ENCODE measurements at places on chromosomes 1 and 21. TPM values are rescaled to one million over a fixed set of nuclear protein-coding genes. Genes with fewer than 3 reads are reported as not detected.

GLUL gene
- total RNA-seq: 23.8 TPM

RNU1-3 gene
- not detected for total RNA-seq

PGBD5 gene
- 0.42 TPM for total RNA-seq

VTCN1 gene
- not detected for total RNA-seq

RAB42 gene
- total RNA-seq: 2.2 TPM

GNAI3 gene
- 4.9 TPM for total RNA-seq

OSCP1 gene
- 6.1 TPM for total RNA-seq

HSD11B1 gene
- 0.12 TPM for total RNA-seq

LIPI gene
- not detected for total RNA-seq

ZNF648 gene
- total RNA-seq: not detected

DENND2D gene
- 1.6 TPM for total RNA-seq

C1orf141 gene
- total RNA-seq: not detected

LCE1E gene
- not detected for total RNA-seq

TMEM51 gene
- 38.0 TPM for total RNA-seq

ACTL8 gene
- total RNA-seq: 1.7 TPM

PSRC1 gene
- total RNA-seq: 24.0 TPM

ADCY10 gene
- total RNA-seq: 0.20 TPM

CSF3R gene
- total RNA-seq: not detected

CNKSR1 gene
- 0.26 TPM for total RNA-seq

TFF1 gene
- total RNA-seq: 20.3 TPM

PLD5 gene
- 2.1 TPM for total RNA-seq

EDARADD gene
- 2.8 TPM for total RNA-seq

RGS7 gene
- total RNA-seq: not detected

SPRR2B gene
- not detected for total RNA-seq

BACH1 gene
- 6.0 TPM for total RNA-seq

PKLR gene
- not detected for total RNA-seq

TMPRSS15 gene
- not detected for total RNA-seq

LIN28A gene
- not detected for total RNA-seq

FAM72D gene
- 6.9 TPM for total RNA-seq

MPZ gene
- total RNA-seq: 0.53 TPM

FAM163A gene
- total RNA-seq: not detected

KRTAP27-1 gene
- not detected for total RNA-seq

TRIM33 gene
- total RNA-seq: 12.7 TPM

Data from A549 treated with ZK216348 at 1 μM for 4 hours (cell line).